ENCODE measurements at places on chromosomes 3 and 15. TPM values are rescaled to one million over a fixed set of nuclear protein-coding genes. Genes with fewer than 3 reads are reported as not detected.

PYGO1 gene
- 7.2 TPM for total RNA-seq

CLEC3B gene
- total RNA-seq, result 16.0 TPM

GHSR gene
- not detected for total RNA-seq

ZFYVE19 gene
- total RNA-seq, result 39.8 TPM

LRRC34 gene
- total RNA-seq, result 2.8 TPM

LRRC31 gene
- 1.1 TPM for total RNA-seq

CCR1 gene
- 2.5 TPM for total RNA-seq

CLRN1 gene
- total RNA-seq, result 0.23 TPM

VGLL3 gene
- 44.4 TPM for total RNA-seq

KBTBD13 gene
- 0.57 TPM for total RNA-seq

KCTD6 gene
- total RNA-seq, result 14.9 TPM

DNA sequence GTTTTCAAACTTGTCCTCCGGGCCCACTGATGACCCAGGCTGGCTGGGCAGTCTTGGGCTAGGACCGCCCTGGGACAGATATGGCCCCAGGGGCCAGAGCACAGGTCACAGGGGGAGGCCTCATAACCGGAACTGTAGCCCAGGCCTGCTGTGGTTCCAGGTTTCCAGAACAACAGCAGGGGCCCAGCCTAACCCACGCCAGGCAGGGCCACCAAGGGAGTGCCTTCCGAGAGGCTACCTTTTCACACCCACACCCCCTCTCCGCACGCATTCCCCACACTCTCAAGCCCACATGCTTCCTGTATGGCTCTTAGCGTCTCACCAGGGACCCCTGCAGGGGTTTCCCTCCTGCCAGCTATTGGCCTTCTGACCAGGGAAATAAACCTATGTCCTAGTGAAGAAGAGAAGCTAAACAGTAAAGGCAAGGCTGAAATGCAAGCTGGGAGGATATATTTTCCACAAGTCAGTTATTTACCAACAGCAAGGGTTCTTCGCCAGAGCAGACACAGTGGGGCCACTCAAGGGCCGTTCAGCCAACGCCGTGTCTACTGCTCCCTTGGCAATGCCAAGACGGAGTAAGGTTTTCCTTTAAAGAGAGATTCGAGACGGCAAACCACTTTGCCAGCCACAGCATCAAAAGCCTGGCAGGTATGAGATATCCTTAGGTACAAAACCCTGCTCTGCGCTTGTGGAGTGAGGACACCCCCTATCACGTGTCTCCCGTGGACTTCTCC lies 135.1 kb downstream of the ATP10A start:
- no peak for DNase-seq

GRCh38 chr3:120683213-120683612 lies 1.2 kb upstream of the HGD start:
- DNase-seq, result no peak

- DNase-seq, result no peak
Observed at GRCh38 chr3:80238152-80238551, 470.4 kb upstream of the ROBO1 start.

- no peak for DNase-seq
Observed at GRCh38 chr15:63210151-63211091, 21.0 kb downstream of the RAB8B start.

GRCh38 chr15:57866149-57866736 lies 159.7 kb downstream of the POLR2M start:
- peak; percentile 38 for DNase-seq

GRCh38 chr3:98290916-98291315 lies 8.6 kb downstream of the OR5H2 start:
- no peak for DNase-seq

DNA sequence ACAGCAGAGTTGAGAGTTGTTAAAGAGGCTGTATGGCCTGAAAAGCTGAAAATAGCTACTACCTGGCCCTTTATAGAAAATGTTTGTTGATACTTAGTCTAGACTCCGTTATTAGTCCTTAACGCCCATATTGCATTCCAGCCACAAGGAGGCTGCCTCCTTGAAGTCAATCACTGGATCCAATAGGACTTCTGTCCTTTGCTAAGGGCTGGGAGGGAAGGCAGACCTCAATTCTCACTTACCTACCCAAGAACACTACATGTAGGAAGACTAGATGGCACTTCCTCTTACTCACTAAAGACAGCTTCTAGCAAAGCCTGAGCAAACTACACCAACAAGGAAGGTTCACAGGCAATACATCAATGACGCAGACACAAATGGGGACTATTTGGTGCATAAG lies 139.5 kb upstream of the HACD2 start:
- no peak for DNase-seq

DNA sequence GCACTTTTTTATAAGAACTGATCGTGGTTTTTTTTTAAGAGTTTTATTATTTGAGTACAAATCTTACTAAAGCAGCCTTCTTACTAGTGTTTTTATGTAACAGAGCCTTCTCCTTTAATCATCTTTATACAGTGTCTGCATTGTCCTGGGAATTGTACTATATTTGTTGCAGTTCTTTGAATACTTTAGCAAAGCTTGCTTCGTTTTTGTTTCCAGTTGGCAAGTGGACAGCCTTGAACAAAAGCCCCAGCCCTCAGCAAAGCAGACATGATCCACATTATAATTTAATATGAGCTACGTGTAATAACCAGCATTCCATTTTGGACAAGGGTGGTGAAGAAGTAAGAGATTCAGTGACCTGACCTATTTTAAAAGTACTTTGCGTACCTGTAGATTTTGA lies 112.2 kb upstream of the FLNB start:
- DNase-seq, result no peak

DNA sequence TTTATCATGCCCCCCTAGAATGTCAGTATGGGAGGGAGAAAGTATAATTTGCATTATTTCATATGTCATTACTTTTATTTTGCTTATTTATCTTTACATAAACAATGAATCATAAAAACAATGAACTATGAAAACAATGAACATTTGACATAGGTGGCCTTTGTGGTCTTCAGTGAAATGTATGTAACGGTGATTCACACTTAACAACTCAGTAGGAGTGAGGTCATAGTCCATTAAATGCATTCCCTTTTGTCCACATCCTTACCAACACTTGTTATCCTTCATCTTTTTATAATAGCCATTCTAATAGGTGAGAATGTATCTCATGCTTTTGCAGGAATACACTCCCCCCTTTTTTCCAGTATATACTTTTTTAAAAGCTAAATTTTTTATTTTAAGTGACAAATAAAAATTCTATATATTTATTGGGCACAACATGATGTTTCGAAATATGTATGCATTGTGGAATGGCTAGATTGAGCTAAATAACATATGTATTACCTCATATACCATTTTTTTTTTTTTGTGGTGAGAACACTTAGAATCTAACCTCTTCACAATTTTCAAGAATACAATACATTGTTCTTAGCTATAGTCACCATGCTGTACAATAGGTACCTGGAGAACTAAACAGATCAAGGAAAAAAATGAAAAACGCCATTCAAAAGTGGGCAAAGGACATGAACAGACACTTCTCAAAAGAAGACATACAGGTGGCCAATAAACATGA lies 189.5 kb downstream of the WDR72 start:
- no peak for DNase-seq

- no peak for DNase-seq
Observed at GRCh38 chr3:87363721-87364120, 87.3 kb upstream of the POU1F1 start.

DNA sequence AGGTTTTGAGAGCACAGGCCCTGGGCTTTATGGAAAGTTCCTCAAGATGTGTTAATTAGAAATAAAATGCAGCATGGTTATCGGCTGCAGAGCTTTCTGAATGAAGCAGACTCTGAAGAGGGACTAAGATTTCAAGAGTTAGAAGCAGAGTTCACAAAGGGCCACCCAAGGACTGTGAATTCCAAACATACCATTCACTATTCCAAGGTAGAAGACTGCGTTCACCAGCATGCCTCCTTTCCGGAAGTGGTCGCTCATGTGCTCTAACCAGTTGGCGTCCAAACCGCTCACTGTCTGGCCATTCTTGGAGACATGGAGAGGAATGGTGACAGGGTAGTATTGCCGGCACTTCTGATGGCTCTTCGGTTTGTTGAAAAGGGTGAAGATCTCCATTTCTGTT lies 104.9 kb downstream of the OXNAD1 start:
- DNase-seq, result no peak

- no peak for DNase-seq
Observed at GRCh38 chr15:100042558-100042957, 299.2 kb downstream of the ADAMTS17 start.

DNA sequence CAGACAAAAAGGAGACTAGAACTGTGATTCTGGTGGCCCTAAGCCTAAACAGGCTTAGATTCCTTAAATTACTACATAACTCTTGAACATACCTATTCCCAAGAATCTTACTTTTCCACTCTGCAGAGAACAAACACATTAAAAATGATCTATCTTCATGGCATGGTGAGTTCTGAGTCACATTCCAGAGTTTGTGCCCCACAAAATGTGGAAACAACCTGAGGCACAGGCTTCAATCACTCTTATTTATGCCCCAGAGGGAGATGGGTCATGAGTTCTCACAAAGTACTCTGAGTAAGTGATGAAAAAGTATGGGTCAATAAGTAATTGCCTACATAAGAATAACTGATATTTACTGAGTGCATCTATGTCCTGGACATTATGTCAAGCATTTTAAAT lies 137.5 kb upstream of the SLC2A2 start:
- DNase-seq, result no peak

DNA sequence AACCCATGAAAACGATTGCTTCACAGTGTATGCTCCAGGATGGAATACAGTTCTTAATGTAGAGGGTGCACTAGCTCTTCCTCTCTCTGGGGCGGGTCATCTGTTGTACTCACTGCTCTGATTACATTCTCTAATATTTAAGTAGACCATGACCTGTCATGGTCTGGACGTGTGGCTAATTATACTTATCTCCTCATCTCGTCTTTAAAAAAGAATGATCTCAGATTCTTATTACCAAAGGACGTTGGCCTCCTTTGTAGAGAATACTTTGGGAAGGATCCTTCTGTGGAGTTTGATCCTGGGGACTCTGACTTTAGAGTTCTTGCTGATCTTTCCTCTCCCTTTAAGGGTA lies 48.4 kb upstream of the TRAK1 start:
- DNase-seq, result no peak

DNA sequence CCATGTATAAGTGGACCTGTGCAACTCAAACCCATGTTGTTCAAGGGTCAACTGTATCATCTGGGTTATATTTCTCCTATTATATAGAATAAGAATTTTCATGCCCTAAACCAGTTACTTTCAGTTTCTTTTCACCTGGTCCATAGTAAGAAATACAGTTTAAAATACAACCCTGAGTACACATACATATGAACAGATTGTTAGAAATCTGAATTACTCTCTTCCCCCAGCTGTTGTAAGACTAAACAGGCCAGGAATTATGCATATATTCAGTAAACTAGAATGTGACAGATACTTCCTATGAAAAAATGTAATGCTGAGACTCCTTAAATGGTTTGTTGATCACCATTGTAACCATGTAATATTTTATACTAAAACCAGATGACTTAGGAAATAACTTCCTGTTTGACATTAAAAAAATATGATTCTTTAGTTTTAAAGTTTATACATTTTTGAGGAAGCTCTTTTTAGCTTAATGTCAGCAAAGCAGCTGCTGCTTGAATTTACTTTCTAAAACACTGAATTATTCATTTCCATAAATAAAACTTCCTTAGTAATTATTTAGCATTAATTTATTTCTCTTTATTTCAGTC lies 52.5 kb upstream of the ZCWPW2 start:
- no peak for DNase-seq

DNA sequence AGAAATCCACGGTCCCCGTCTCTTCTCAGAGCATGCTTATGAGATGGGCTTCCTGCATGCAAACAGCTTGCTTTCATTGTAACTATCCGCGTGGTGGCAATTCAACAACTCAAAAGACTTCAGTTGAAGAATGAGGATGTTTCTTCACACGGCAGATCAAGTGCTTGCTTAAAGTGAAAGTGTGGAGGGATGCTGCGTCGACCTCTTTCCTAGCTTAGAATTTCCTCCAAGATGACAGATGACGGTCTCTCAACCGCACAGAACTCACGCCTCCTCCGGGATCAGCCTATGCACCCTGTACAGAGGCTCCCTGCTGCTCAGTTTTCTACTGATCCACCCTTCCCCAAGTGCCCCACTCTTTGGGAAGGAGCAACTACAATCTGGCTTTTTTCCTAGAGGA lies 47.8 kb downstream of the PCSK6 start:
- no peak for DNase-seq

DNA sequence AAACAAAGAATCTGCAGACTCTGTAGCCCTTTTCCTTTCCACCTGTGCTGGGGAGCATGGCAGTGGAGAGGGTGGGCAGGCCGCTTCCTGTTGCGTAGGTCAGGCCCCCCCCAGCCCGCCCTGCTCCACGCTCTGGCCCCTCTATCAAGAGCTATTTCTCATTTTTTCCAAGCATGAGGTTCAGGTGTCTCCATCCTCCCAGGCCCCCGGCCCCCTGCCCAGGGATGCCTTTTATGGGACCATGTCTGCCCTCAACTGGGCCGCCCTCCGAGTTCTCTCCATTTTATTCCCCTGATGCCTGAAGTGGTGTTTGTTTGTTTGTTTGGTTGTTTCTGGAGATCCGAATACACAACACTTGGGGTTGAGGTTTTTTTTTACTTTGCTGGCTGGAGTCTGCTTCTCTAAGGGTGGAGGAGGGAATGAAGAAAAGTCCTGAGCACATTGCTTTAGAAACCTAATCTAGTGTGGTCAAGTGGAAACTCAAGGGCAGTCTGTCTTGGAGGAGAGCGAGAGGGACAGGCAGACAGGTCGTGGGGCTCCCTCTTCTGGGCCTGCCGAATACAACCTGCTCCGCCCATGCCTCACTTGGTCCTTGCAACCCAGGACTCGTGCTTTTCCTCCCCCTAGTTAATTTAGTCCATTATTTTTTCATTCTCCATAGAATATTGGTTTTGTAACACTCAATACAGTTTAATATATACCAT lies 176.5 kb upstream of the LYSMD4 start:
- no peak for DNase-seq
